Foreskin keratinocyte (primary cell): ENCODE measurements at places on chromosomes 4 and X. TPM values are rescaled to one million over a fixed set of nuclear protein-coding genes. Genes with fewer than 3 reads are reported as not detected.

GRCh38 chrX:74490247-74490646, 69.0 kb downstream of the SLC16A2 start:
- DNase-seq = no peak

GRCh38 chrX:136250191-136251040, 784 bp downstream of the MAP7D3 start:
- no peak for DNase-seq

GRCh38 chrX:56554870-56555269, 8.6 kb upstream of the UBQLN2 start:
- no peak for DNase-seq

DNA sequence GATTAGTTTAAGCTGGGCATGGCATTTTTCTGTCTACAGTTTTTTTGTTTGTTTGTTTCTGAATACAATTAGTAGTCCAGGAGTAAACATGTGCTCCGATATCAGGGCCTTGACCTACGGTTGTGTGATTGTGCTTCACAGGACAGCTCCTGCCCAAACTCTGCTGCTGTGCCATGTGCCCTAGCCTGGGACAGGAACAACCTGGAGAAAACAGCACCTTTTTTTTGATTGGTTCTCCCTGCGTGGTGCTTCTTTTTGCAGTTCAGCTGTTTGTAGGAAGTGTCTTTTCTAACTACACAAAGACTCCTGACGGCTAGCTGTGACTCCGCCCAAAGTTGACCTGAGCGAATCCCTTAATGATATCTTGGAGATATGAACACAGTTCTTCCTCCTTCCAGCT, 158.8 kb downstream of the ATP10D start:
- DNase-seq = no peak

GRCh38 chrX:110374559-110374958, 15.9 kb downstream of the RTL9 start:
- DNase-seq = no peak

DNA sequence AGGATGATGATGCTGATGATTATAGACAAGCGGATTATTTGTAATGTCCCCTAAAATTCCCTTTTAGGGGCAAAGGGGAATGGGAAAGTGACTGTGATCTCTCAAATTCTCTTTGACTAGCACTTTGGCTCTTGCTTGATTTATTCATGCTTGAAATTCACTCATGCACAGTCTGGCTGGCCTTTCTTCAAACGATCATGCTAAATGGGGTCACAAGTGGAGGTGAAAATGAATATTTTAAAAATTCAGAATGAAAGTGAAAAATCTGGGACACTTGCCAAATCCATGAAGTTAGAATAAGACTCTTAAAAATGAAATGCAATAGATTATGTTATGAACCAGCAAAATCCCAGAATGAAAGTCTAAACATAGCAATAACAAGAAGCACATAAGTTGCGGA, 173.4 kb upstream of the RAI2 start:
- no peak for DNase-seq

- DNase-seq = no peak
Measured at GRCh38 chr4:94453391-94453963, 1.7 kb downstream of the PDLIM5 start.

The TLR2 gene
- 2.0 and 2.1 TPM in 2 replicates for polyA plus RNA-seq

The ADH1B gene
- not detected in 2 replicates for polyA plus RNA-seq

The S100G gene
- not detected in 2 replicates for polyA plus RNA-seq

The EIF4E gene
- 39.3 and 56.1 TPM in 2 replicates for polyA plus RNA-seq
